Progenitor cell of endocrine pancreas (in vitro differentiated cells): ENCODE measurements at places on chromosomes 2 and 18.

DNA sequence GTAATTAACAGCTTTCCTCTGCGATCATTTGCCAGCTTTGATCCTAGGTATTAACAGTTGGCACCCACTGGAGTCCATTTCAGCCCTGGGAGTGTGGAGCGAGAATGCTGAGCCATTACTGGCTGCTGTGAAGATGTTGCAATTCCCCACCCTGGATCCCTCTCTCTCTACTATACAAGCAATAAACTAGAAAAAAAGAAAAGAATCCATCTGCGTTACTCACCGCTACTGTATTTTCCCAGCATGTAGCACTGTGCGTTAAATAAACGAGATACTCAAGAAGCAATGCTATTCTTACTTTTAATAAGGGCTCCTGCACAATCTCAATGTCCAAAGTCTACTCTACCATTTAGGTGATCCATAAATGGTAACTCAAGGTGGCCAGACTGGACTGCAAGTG is 8.5 kb downstream of the RTTN start:
- peaks cover 25% of the 10 kb centered on the region for H3K36me3 ChIP-seq
- DNase-seq: no peak
- H3K27ac ChIP-seq: no peak overlapping the region
- no peak overlapping the region for H3K4me3 ChIP-seq
- no peaks in the 10 kb centered on the region for H3K4me1 ChIP-seq

DNA sequence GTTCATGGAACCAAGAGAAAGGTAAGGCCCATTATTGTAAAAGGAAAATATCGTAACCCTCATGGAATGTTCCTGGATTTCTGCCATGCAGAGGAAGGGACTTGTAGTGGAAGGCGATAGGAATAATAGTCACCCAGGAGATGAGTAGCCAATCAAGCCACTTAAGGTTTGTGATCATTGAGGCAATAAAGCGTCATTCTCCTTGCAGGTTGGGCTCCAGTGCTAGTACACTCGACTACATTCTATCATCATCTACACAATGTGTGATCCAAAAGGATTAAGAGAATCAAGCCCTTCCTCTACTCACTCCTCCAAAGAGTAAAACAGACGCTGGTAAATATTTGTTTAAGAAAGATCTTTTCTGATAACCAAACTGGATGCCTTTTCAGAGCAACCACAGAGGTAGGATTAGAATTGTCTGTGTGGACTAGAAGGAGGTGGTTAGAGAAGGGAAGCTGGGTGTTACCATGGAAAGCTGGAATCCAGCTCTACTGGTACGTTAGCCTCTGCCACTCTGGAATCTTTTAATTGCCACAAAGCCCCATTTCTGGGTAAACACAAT is 245.7 kb downstream of the IKZF2 start:
- H3K4me3 ChIP-seq: peak overlapping the region; percentile 44
- no peak for DNase-seq
- no peaks in the 10 kb centered on the region for H3K36me3 ChIP-seq
- peaks cover 22% of the 10 kb centered on the region for H3K4me1 ChIP-seq
- H3K27ac ChIP-seq: peak overlapping the region; percentile 70
- H3K27me3 ChIP-seq: no peaks in the 10 kb centered on the region

GRCh38 chr2:96329456-96329855 is 4.3 kb downstream of the ITPRIPL1 start:
- peaks cover 17% of the 10 kb centered on the region for H3K27me3 ChIP-seq
- no peak overlapping the region for H3K27ac ChIP-seq
- H3K36me3 ChIP-seq: peaks cover 5% of the 10 kb centered on the region
- DNase-seq: no peak

DNA sequence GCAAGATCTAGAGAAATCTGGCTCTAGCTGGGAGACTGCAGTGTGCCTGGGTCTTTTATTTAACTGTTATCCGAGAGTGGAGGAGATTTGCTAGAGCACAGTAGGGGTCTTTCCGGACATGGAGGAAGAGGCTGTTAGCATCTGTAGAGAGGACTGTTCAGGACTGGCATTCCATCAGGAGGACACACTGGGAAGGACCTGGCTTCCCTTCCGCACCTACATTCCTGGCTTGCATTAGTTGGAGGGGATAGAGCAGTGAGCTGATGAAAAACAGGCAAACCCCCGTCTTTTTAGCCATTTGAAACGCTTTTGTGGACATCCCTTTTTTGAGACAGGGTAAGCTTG is 874 bp upstream of the PIEZO2 start:
- DNase-seq: no peak
- peaks cover 77% of the 10 kb centered on the region for H3K27me3 ChIP-seq
- H3K36me3 ChIP-seq: no peaks in the 10 kb centered on the region
- no peak overlapping the region for H3K27ac ChIP-seq
- H3K4me1 ChIP-seq: peaks cover 13% of the 10 kb centered on the region

GRCh38 chr2:161088658-161089350 is 71.4 kb upstream of the TANK start:
- no peak for DNase-seq
- H3K4me3 ChIP-seq: no peak overlapping the region
- no peaks in the 10 kb centered on the region for H3K36me3 ChIP-seq

DNA sequence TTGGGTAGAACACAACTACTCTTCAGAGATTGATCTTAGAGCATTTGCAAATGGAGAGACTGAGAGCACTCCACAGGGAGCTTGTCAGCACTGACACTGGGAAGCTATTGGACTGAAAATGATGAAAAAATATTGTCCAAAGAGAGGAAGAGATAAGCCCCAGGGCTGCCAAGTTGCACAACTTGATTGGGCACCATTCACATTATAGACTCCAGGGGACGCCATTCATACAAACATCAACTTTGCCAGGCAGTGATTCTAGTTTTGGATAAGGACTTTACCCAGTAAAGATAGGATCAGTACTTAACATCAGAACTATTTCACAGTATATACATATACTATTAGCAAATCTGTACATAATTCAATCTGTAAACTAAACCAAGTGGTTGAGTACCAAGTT is 79.6 kb upstream of the MYCN start:
- DNase-seq: no peak
- no peaks in the 10 kb centered on the region for H3K4me1 ChIP-seq
- no peak overlapping the region for H3K4me3 ChIP-seq

- H3K27me3 ChIP-seq: peaks cover 3% of the 10 kb centered on the region
- H3K27ac ChIP-seq: no peak overlapping the region
- DNase-seq: no peak
Observed at GRCh38 chr2:8006626-8007025, 675.2 kb upstream of the ID2 start.

GRCh38 chr2:216033403-216033802 is 20.1 kb upstream of the MREG start:
- no peak overlapping the region for H3K4me3 ChIP-seq
- H3K36me3 ChIP-seq: peaks cover 1% of the 10 kb centered on the region
- no peak for DNase-seq

DNA sequence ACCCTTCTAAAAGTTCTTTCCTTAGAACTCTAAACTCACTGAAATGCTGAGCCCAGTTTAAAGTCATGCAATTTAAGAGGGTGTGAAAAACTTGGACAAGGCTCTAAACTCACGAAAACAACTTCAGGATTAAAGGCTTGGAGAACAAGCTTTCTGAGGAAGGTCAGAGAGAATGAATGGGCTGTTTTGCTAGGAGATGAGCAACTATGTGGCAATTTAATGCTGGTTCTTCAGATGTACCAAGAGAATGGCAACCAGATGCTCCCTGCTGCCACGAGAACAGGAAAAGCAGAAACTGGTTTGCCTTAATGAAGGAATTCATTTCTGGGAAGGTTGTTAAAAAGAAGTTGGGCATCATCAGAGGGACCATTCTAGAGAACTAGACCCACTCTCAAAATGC is 77.8 kb upstream of the PMAIP1 start:
- peaks cover 38% of the 10 kb centered on the region for H3K27me3 ChIP-seq
- no peaks in the 10 kb centered on the region for H3K4me1 ChIP-seq
- no peak for DNase-seq
- H3K27ac ChIP-seq: no peak overlapping the region

GRCh38 chr18:69935319-69936190 is 12.1 kb downstream of the CD226 start:
- no peak overlapping the region for H3K27ac ChIP-seq
- no peaks in the 10 kb centered on the region for H3K27me3 ChIP-seq
- H3K4me1 ChIP-seq: no peaks in the 10 kb centered on the region
- no peaks in the 10 kb centered on the region for H3K36me3 ChIP-seq
- H3K4me3 ChIP-seq: no peak overlapping the region

- H3K27ac ChIP-seq: no peak overlapping the region
- no peaks in the 10 kb centered on the region for H3K27me3 ChIP-seq
- H3K4me1 ChIP-seq: peaks cover 1% of the 10 kb centered on the region
- DNase-seq: no peak
- no peak overlapping the region for H3K4me3 ChIP-seq
Observed at GRCh38 chr2:74072565-74072964, 75.1 kb downstream of the BOLA3 start.

- H3K4me1 ChIP-seq: peaks cover 14% of the 10 kb centered on the region
- H3K4me3 ChIP-seq: no peak overlapping the region
- no peak for DNase-seq
- no peak overlapping the region for H3K27ac ChIP-seq
- H3K27me3 ChIP-seq: peaks cover 52% of the 10 kb centered on the region
Observed at GRCh38 chr2:28994679-28995078, 13.6 kb downstream of the TOGARAM2 start.

DNA sequence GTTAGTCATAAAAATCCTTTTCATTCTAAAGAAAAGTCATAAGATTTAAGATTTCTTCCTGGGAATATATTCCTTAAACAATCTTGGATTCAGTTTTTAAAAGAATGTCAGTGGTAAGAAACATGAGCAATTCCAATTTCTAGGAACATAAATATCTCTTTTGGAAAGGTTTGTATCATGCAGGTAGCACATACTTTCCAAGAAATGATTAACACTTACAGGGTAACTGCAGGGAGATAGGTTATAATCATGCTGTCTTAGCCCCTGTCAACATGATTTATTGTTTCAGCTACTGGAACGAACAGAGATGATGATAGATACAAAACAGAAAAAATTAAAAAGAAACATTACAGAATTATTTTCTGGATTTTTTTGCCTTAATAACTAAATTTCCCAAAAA is 1537.7 kb downstream of the LRP1B start:
- H3K27ac ChIP-seq: no peak overlapping the region
- H3K4me1 ChIP-seq: no peaks in the 10 kb centered on the region
- no peak for DNase-seq

GRCh38 chr2:169464466-169464865 is 14.8 kb upstream of the BBS5 start:
- no peaks in the 10 kb centered on the region for H3K36me3 ChIP-seq
- no peak for DNase-seq
- H3K4me1 ChIP-seq: peaks cover 11% of the 10 kb centered on the region
- no peak overlapping the region for H3K4me3 ChIP-seq
- no peaks in the 10 kb centered on the region for H3K27me3 ChIP-seq
- no peak overlapping the region for H3K27ac ChIP-seq

DNA sequence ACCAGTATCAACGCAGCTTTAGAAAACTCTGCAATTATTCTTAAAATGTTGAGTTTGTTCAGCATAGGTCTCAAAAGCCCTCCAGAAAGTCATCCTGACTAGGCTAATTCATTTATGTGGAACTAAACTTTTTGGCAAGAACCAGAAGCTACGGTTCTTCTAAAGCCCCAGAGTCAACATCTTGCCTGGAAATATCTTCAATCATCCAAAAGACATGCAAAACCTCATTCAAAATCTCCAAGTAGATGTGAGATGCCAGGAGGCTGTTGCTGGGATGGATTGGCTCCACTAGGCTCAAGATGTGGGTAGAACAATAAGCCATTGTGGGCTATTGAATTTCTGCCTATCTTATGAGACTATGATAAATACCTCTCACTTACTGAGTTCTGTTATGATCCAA is 2.1 kb upstream of the SCG2 start:
- peaks cover 19% of the 10 kb centered on the region for H3K27me3 ChIP-seq
- no peaks in the 10 kb centered on the region for H3K36me3 ChIP-seq
- H3K4me3 ChIP-seq: no peak overlapping the region
- DNase-seq: no peak
- H3K4me1 ChIP-seq: no peaks in the 10 kb centered on the region
- H3K27ac ChIP-seq: no peak overlapping the region

DNA sequence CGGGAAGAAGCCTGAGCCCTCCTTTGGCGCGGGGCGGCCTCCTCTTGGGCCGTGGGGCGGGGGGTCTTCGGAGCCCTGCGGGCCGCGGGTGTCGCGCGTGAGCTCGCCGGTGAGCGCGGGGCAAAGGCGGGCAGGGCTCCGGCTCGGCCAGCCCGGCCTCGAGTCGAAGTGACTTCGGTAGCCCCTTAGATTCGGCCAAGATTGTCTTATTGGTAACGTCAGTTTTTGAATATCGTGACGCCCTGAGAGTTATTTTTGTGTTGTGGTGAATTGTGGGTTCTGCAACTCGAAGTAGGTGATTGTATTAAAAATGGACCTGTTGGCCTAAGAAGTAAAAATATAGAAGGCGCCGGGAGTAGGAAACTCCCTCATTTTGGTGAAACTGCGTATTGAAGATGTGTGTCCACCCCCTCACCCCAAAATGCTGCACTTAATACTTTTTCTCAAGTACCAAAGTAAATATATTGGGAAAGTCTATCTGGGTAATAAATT is 669 bp downstream of the MARCHF7 start:
- H3K36me3 ChIP-seq: peaks cover 15% of the 10 kb centered on the region
- H3K27me3 ChIP-seq: no peaks in the 10 kb centered on the region
- peak overlapping the region; percentile 100 for H3K4me3 ChIP-seq
- H3K27ac ChIP-seq: peak overlapping the region; percentile 100
- H3K4me1 ChIP-seq: peaks cover 27% of the 10 kb centered on the region

GRCh38 chr2:204763974-204764703 is 218.9 kb downstream of the PARD3B start:
- no peak overlapping the region for H3K4me3 ChIP-seq
- no peaks in the 10 kb centered on the region for H3K4me1 ChIP-seq
- H3K36me3 ChIP-seq: peaks cover 9% of the 10 kb centered on the region
- H3K27me3 ChIP-seq: no peaks in the 10 kb centered on the region

- no peaks in the 10 kb centered on the region for H3K36me3 ChIP-seq
- H3K4me1 ChIP-seq: no peaks in the 10 kb centered on the region
- H3K27ac ChIP-seq: no peak overlapping the region
- no peak for DNase-seq
- no peaks in the 10 kb centered on the region for H3K27me3 ChIP-seq
- H3K4me3 ChIP-seq: no peak overlapping the region
Observed at GRCh38 chr18:64513401-64513800, 364.5 kb upstream of the LINC00305 start.

DNA sequence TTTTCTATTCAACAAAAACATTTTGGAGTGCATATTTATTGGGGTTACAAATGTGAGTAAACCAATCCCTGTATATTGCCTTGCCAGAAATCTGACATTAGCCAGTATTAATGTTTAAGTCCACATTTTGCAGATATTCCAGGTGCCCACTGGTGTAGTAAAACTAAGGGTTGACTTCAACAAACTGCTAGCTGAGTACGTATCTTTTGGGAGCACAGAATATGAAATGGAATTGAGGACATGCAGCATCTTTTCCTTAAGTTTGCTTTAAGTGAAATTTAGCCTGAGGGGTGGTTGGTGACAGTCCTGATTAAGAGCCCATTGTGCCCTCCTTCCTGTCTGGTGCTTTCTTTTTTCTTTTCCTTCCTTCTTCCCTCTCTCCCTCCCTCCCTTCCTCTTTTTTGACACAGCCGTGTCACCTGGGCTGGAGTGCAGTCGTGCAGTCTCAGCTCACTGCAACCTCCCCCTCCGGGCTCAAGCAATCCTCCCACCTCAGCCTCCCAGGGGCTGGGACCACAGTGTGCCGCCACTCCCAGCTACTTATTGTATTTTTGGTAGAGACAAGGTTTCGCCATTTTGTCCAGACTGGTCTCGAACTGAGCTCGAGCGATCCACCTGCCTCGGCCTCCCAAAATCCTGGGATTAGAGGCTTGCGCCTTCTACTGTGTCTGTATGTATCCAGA is 1.6 kb downstream of the NUP35 start:
- no peak for DNase-seq
- no peaks in the 10 kb centered on the region for H3K36me3 ChIP-seq
- H3K4me3 ChIP-seq: peak overlapping the region; percentile 93
- peaks cover under 1% of the 10 kb centered on the region for H3K27me3 ChIP-seq
- peaks cover 12% of the 10 kb centered on the region for H3K4me1 ChIP-seq

- no peaks in the 10 kb centered on the region for H3K27me3 ChIP-seq
- no peak overlapping the region for H3K27ac ChIP-seq
- H3K36me3 ChIP-seq: peaks cover 5% of the 10 kb centered on the region
Observed at GRCh38 chr2:25065768-25066167, 23.9 kb downstream of the EFR3B start.
